ENCODE measurements at places on chromosomes 6 and 20. TPM values are rescaled to one million over a fixed set of nuclear protein-coding genes. Genes with fewer than 3 reads are reported as not detected.
A peak's percentile ranks its signal among the peaks of the same experiment; 100 is the strongest.

DNA sequence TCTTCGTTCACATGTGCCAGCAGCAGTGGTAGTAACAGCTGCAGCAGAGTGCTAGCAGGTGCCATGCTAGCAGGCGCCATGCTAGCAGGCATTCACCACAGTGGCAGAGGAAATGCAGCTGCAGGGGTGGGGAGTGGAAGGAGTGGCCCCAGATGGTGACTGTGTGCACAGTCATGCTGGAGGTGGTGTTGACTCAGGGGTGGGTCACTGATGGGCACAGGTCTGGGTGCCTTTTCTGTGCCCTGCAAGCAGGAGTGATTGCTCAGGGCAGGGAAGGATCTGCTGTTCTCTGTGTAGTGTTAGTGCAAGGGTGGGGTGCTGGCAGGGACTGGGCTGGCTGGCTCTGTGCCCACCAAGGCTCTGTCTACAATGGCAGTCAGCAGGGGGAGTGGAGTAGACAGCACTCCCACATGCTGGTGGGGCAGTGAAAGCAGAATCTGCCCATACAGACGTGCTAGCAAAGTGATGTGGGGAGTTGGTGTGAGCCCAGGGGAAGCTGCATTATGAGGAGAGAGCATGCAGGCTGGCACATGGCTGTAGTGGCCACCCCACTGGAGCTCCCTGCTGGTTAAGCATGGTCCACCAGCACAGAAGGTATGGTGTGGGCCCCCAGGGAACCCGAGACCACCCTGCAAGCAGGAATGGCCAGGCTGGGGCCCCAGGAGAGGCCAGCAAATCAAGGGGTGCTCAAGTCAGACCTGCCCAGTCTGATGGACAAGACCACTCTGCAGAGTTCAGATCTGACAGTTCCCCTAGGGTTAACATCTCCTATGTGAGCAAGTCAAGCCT, 11.4 kb upstream of the TSPYL4 start:
- DNase-seq, result no peak
- no peaks in the 10 kb centered on the region for H3K27me3 ChIP-seq
- no peaks in the 10 kb centered on the region for H3K4me1 ChIP-seq
- H3K4me3 ChIP-seq, result no peak overlapping the region
- no peaks in the 10 kb centered on the region for H3K36me3 ChIP-seq
- H3K27ac ChIP-seq, result no peak overlapping the region

GRCh38 chr6:132058975-132059374, 107.8 kb upstream of the CCN2 start:
- no peak overlapping the region for H3K4me3 ChIP-seq
- no peak for DNase-seq
- no peak overlapping the region for H3K27ac ChIP-seq
- H3K36me3 ChIP-seq, result no peaks in the 10 kb centered on the region

GRCh38 chr6:22238861-22239260, 58.0 kb downstream of the PRL start:
- H3K4me3 ChIP-seq, result no peak overlapping the region
- no peaks in the 10 kb centered on the region for H3K27me3 ChIP-seq
- no peak overlapping the region for H3K27ac ChIP-seq
- H3K36me3 ChIP-seq, result no peaks in the 10 kb centered on the region
- no peaks in the 10 kb centered on the region for H3K4me1 ChIP-seq
- DNase-seq, result no peak

DNA sequence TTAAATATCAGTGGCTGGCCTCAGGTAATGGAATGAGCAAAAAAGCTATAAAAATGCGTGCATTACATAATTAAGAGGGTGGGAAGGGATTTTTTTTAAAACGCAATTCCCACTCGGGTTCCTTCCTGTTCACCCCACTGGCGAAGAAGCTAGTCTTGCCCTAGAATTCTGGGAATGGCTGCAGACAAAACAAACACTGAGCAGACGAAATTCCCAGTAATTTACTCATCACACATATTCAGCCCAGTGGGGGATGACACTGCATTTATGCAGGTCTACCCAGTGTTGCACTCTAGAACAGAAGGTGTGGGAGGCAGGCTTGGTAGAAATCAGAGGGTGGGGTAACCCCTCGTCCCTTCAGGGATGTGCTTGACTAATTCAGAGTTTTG, 2695.0 kb upstream of the DEFB115 start:
- H3K27ac ChIP-seq, result no peak overlapping the region
- peak overlapping the region; percentile 11 for H3K4me3 ChIP-seq
- no peaks in the 10 kb centered on the region for H3K36me3 ChIP-seq
- no peaks in the 10 kb centered on the region for H3K27me3 ChIP-seq

GRCh38 chr20:51542571-51543421, at the start of gene NFATC2:
Gene NFATC2 (minus strand): TSS chr20:51542719. CDS start chr20:51542499, 220 bp downstream.
- H3K27me3 ChIP-seq, result peaks cover 48% of the 10 kb centered on the region
- no peak within 1 kb of the TSS for H3K27ac ChIP-seq
- H3K4me3 ChIP-seq, result peak within 1 kb of the TSS; percentile 74
- no peak for DNase-seq

DNA sequence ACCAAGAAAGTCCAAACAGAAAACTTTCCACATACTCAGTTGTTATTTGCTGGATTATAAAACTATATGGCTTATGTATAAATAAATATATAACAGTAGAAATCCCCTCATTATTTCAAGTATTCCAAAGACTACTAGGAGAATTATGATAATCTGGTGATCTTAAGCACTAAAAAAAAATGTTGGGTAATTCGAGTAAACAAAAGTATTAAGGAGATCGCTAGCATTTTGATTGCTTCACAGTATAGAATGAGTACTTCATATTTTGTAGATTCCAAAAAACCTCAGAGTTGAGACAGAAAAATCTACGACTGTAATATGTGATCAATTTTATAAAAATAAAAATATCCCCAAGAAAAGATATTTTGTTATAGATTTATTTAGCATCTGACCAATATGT, 236.4 kb upstream of the TENT5A start:
- H3K4me1 ChIP-seq, result no peaks in the 10 kb centered on the region
- H3K4me3 ChIP-seq, result no peak overlapping the region
- DNase-seq, result no peak
- H3K27ac ChIP-seq, result no peak overlapping the region
- no peaks in the 10 kb centered on the region for H3K36me3 ChIP-seq
- H3K27me3 ChIP-seq, result no peaks in the 10 kb centered on the region

DNA sequence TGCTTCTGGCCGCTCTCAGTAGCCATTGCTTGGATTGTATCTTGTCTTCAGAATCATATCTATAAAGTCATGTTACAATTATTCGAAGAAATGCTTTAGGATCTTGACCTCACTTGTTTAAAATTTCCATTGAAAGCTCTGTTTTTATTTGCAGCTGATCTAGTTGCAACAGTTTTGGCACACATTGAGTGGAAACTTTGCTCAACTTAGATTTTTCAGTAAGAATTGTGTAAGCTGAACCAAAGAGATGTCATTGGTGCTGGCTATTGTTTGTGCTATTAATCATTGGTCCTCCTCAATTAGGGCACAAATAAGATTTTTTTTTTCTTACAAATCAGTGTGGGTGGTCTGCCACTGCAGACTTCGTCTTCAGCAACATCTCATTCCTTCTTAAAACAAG, 649.2 kb downstream of the MMUT start:
- no peak overlapping the region for H3K27ac ChIP-seq
- no peaks in the 10 kb centered on the region for H3K36me3 ChIP-seq
- H3K4me1 ChIP-seq, result no peaks in the 10 kb centered on the region
- DNase-seq, result no peak
- H3K27me3 ChIP-seq, result no peaks in the 10 kb centered on the region
- H3K4me3 ChIP-seq, result no peak overlapping the region

- H3K4me3 ChIP-seq, result no peak overlapping the region
- H3K27ac ChIP-seq, result no peak overlapping the region
- DNase-seq, result no peak
- no peaks in the 10 kb centered on the region for H3K4me1 ChIP-seq
- H3K36me3 ChIP-seq, result no peaks in the 10 kb centered on the region
Measured at GRCh38 chr6:79188885-79189480, 45.5 kb downstream of the HMGN3 start.

DNA sequence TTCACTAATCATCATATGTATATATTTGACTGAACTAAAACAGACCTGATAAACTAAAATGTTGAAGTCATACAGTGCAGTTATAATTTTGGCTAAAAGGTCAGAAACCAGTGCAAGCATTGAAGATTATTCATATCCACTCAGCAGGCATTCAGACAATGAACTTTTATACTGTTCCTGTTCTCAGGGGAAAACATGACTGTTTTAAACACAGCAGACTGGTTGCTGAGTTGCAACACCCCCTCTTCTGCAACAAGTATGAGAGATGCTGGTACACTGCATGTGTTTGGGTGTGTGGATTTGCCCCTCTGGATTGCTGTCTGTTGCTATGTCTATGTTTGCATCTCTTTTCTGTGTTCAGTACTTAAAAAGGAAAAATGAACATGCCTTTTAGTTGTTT, 206.8 kb downstream of the EYA4 start:
- H3K4me3 ChIP-seq, result no peak overlapping the region
- H3K27me3 ChIP-seq, result no peaks in the 10 kb centered on the region

GRCh38 chr6:135692426-135692825, 159.1 kb upstream of the PDE7B start:
- DNase-seq, result no peak
- no peak overlapping the region for H3K27ac ChIP-seq
- H3K4me1 ChIP-seq, result no peaks in the 10 kb centered on the region
- H3K36me3 ChIP-seq, result no peaks in the 10 kb centered on the region
- no peaks in the 10 kb centered on the region for H3K27me3 ChIP-seq

DNA sequence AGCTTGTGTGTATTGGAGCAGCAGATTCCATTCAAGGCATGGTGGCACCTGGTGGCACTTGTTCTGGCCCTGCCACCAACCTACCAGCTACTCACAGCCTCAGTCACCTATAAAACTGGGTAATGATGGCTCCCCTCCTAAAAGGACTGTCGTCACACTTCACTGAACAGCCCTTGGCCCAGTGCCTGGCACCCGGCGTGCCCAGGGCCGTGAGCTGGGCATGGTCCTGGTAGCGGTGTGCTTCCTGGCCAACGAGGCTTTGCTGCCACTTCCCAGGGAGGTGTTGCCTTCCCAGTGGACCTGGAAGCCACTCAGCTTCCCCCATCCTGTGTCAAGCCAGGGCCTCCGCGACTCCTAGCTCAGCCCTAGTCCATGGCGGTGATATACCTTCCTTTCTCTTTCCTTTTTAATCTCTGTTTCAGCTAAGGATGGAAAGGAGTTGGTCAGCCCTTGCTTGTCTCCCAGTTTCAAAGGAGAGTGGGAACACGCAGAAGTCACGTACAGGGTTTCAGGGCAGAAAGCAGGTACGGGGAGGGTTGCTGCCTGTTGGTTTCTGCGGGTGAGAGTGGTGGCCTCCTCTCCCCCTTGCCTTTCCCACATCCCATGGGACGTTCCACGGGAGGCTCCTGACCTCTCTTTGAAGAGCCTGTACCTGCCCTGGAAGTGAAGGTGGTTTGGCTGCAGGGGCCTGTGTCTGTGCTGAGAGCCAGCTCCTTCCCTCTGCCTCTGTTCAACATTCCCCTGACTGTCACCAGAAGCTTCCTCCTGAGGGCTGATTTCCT, 25.5 kb downstream of the ENTPD6 start:
- peaks cover 38% of the 10 kb centered on the region for H3K36me3 ChIP-seq
- no peaks in the 10 kb centered on the region for H3K27me3 ChIP-seq
- no peak overlapping the region for H3K4me3 ChIP-seq
- DNase-seq, result peak; percentile 37
- peaks cover 14% of the 10 kb centered on the region for H3K4me1 ChIP-seq

DNA sequence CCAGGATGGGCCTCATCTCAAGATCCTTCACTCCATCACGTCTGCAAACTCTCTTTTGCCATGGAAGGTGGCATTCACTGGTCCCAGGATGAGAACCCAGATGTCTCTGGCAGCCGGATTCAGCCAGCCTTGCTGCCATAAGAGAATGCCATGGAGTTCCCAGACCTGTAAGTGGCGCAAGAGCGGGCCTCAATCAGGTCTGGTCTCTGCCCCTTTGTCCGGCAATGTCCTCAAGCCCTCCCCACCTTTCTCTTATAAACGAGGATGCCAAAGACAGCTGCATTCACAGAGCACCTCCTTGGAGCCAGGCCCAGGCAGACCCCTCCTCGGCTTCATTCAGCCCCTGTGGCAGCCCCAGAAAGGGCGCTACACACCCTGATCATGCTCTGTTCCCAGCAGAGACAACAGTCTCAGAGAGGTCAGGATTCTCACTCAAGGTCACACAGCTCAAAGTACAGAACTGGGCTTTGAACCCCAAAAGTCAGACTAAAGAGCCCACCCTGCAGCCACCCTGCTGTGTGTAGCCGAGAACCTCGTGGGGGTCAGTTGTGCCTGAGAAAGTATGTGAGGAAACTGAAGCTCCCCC, 263.7 kb downstream of the TAF4 start:
- H3K36me3 ChIP-seq, result no peaks in the 10 kb centered on the region
- H3K4me3 ChIP-seq, result no peak overlapping the region
- no peak overlapping the region for H3K27ac ChIP-seq
- no peaks in the 10 kb centered on the region for H3K4me1 ChIP-seq
- H3K27me3 ChIP-seq, result no peaks in the 10 kb centered on the region

DNA sequence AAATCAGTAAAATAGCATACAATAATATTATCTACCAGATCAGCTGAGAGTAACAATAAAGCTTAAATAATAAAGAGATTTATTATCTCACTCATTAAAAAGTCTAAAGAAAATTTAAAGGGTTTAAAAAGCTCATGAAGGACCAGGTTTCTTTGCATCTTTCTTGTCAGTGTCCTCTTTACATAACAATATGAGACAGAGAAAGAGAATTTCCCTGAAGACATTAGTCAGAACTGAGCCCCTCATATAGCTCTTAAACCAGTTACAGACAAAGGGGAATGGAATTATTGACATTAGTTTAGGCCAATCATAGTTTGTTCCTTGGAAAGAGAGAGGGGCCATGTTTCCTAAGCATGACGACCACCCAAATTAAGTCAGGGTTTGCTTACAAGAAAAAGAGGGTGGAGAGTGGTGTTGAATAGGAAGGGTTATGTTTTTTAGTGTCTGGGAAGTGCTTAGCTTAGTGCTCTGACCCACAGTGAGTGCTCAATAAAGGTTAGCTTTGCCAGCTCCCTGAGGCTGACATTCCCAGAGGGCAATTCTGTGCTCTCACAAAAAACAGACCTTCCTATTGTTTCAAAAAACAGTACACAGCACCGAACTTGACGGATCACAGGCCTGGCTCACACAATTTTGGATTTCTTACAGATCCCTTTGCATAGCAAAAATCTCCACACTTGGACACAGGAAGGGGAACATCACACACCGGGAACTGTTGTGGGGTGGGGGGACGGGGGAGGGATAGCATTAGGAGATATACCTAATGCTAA, 3.6 kb upstream of the PLCB1 start:
- H3K36me3 ChIP-seq, result no peaks in the 10 kb centered on the region
- no peak overlapping the region for H3K27ac ChIP-seq
- H3K4me1 ChIP-seq, result peaks cover 7% of the 10 kb centered on the region
- H3K27me3 ChIP-seq, result peaks cover 15% of the 10 kb centered on the region

GRCh38 chr6:106789428-106790148, 160.2 kb downstream of the QRSL1 start:
- H3K27ac ChIP-seq, result no peak overlapping the region
- H3K4me1 ChIP-seq, result no peaks in the 10 kb centered on the region
- no peak overlapping the region for H3K4me3 ChIP-seq

GRCh38 chr20:37235065-37235464, 26.5 kb downstream of the GHRH start:
- peak overlapping the region; percentile 44 for H3K27ac ChIP-seq
- no peak overlapping the region for H3K4me3 ChIP-seq
- peaks cover 95% of the 10 kb centered on the region for H3K36me3 ChIP-seq
- no peak for DNase-seq
- no peaks in the 10 kb centered on the region for H3K27me3 ChIP-seq

PPARD gene
- total RNA-seq, result 13.7 TPM

MTHFD1L gene
- 73.3 TPM for total RNA-seq

HS3ST5 gene
- total RNA-seq, result 0.40 TPM

TLDC2 gene
- total RNA-seq, result 0.24 TPM

RIPOR2 gene
- total RNA-seq, result 10.3 TPM

SLC44A4 gene
- total RNA-seq, result 0.56 TPM

SIRPG gene
- total RNA-seq, result not detected

SMPDL3A gene
- 3.0 TPM for total RNA-seq

HLA-DRA gene
- total RNA-seq, result not detected

SSTR4 gene
- total RNA-seq, result 0.40 TPM

All from endodermal cell (in vitro differentiated cells).